DMS79 (cell line): ENCODE measurements at places on chromosomes 13 and 19.

DNA sequence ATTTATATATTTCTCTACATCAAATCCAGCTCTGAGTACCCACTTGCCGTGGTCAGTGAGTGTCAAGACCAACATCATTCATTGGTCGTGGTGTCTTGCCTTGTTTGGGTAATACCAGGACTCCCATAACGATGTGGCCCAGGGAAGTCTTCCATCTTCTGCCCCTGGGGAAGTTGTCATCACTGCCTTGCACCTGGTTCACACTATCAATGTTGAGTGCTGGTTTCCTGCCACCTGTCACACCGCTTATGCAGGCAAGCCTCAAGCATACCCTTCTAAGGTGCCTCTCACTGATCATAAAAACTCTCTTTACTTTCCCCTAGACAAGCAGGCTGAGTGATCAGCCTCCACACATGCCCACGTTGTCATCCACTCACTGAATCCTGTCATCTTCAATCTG is 382.4 kb downstream of the KCTD12 start:
- no peak for DNase-seq

DNA sequence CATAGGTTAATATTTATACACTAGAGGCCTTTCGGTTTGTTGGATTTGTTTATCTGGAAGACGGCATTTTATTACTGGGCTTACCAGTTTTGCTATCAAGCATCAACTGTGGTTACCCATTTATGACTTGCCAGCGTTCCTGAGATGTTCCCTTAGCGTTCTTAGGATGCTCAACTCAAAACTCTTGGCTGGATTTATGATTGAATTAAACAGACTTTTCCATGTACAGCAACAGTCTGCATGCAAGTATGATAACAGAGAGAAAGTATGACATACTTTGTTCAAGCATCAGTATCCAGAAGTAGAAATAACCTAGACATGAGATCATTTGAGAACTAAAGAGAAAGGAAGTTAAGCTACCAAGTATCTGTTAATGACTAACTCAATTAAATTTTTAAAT is 29.9 kb upstream of the RNF113B start:
- no peak for DNase-seq

DNA sequence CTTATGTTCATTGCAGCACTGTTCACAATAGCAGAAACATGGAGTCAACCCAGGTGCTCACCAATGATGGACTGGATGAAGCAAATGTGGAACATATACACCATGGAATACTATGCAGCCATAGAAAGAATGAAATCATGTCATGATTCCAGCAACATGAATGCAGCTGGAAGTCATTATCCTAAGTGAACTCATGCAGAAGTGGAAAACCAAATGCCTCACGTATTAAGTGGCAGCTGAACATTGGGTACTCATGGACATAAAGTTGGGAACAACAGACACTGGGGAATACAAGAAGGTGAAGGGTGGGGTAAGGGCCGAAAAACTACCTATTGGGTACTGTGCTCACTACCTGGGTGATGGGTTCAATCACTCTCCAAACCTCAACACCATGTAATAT is 915.9 kb downstream of the UQCRFS1 start:
- no peak for DNase-seq

GRCh38 chr19:39867952-39868351 is 21.8 kb upstream of the FBL start:
- DNase-seq, result no peak

- DNase-seq, result no peak
Observed at GRCh38 chr19:56678205-56678604, 6.6 kb upstream of the ZNF835 start.

GRCh38 chr13:20441879-20442278 is 83.8 kb downstream of the CRYL1 start:
- DNase-seq, result no peak

GRCh38 chr19:8665468-8666213 is 33.0 kb downstream of the ACTL9 start:
- DNase-seq, result no peak

DNA sequence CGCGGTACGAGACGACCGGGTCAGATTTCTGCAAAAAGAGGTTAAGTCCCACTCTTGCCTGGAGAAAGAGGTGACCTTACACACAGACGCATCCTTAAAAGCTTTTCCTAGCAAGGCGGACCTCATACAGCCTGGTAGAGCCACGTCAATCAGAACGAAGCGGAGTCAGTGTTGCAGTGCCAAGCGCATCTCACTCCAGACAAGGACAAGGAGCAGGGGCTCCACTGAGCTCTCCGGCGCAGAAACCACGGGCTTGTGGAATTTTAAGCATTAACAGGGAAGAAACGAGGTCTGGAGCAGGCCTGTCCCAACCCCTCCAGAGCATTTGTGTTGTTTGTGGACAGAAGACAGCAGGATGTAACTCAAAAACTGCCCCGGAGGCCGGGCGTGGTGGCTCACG is 7.1 kb downstream of the EEF2 start:
- no peak for DNase-seq

DNA sequence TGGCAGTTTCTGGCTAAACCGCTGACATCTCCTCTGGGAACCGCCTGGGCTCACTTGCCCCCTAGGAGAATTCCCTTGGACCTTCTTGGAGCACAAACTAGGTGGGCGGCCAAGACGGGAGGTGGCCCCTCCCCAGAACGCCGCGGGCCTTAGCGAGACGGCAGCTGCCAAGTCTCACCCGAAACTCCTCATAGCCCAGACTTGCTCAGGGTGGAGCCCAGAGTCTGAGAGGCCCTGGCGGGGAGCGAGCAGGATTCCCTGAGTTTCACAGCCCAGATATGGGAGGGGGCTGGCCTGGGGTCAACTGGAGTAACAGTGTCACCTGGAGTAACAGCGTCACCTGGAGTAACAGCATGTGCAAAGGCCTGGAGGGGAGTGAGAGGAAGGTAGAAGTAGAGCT is 10.1 kb downstream of the TINCR start:
- DNase-seq, result no peak

DNA sequence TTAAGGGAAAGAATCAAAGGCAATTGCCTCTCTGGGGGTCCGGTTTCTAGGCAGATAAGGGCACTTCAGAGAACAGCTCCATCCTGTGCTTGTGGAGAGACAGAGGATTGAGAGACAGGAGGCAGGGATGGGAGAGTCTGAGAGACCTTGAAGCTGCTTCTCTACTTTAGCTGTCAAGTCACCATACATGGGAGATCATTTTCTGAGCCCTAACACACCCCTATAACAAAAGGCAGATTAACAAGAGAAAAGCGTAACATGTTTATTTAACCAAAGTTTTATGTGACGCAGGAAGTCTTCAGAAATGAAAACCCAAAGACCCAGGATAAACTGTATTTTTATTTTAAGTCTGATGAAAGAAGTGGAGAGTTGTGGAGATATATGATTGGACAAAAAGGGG is 48.4 kb downstream of the CBY2 start:
- no peak for DNase-seq

DNA sequence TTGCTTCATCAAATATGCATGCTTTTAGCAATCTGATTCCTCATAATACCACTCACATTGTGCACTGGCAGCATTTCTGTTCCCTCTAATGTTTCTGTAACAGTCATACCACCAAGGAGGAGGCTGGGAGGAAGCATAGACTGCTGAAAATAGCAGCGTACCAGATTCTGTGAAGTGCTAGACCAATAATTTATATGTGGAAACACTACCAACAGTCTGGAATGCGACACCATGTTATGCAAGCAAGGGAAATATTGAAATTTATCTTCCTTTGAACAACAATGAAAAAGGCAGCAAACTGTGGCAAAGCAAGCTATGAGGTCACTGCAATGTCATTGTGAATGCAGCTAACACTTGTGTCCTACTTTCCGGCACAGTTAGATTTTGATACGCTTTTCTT is 1388.0 kb downstream of the EFNB2 start:
- no peak for DNase-seq

GRCh38 chr13:51240958-51241357 is 18.8 kb downstream of the FAM124A start:
- DNase-seq, result no peak

- no peak for DNase-seq
Observed at GRCh38 chr13:39379118-39379517, 223.9 kb downstream of the LHFPL6 start.
